D341Med (cell line): ENCODE measurements at places on chromosomes 4 and X.

GRCh38 chr4:154132406-154132805 is 343.5 kb upstream of the SFRP2 start:
- no peak for DNase-seq

DNA sequence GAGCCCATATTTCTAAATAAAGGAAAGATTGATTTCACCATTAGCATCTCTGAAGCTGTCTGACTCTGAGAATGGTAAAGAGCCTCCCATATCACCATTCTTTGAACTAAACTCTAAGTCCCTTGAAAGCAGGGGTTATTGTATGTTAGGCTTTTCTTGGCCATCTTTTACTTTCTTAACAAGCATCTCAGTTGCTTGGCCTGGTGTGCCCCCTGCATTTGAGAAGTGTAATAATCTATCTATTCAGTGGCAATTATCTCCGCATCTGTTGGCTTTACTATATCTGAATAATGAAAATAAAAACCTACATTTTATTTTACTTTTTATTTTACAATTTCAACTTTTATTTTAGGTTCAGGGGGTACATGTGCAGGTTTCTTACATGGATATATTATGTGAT is 128.3 kb upstream of the ARMCX2 start:
- DNase-seq = no peak

DNA sequence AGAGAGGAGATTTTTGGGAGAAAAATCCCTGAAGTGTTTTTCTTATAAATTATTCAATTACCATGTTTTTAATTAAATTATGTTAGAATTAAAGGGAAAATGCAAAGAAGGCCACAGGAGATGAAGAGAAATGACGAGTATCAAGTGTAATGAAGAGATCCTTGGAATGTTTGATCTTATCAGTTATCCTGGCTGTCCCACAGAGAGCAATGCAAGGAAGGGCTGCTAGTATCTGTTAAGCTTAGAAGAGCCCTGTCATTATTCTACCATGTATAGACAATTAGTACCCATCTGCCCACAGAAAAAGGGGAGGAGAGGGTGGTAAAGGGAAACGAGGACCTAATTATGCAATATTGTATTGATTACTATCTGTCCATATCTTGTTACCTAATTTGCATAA is 257.1 kb downstream of the BANK1 start:
- DNase-seq = no peak

DNA sequence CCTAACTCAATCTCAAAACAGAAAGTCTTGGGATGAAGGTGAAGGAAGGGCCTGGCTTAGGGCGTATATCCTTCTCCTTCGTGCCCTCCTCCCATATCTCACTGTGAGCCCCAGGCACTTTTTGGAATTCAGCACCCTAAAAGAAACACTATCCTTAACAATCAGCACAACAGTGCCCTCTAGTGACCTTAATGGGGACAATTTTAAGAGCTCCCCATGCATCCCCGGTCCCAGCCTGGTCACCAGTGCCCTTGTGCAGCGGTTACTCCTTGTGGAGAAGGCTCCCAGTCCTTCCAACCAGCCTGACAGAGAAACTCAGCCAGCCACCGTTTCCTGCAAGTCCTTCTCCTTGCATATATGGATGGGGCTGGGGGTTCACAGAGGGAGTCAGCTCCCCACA is 4.2 kb downstream of the PAK3 start:
- peak; percentile 57 for DNase-seq

- DNase-seq = no peak
Observed at GRCh38 chr4:162458051-162458450, 294.3 kb upstream of the FSTL5 start.

GRCh38 chr4:107468812-107469211 is 251.2 kb downstream of the PAPSS1 start:
- no peak for DNase-seq

DNA sequence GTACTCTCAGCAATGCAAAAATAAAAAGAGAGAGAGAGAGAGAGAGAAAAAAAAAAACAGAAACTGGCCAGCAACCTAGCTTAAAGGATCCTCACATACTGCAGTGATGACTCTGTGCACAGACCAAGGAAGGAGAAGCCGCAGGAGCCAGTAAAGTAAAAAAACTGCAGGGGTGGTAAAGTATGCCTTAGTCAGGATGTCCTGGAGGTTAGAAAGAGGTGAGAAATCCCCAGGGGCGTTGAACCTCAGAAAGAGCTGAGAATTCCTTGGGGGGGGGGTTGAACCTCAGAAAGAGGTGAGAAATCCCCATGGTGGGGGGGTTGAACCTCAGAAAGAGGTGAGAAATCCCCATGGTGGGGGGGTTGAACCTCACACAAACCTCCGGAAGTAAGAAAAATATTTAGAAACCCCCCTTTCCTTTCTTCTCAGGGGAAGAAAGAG is 48.0 kb downstream of the MAGEA9 start:
- DNase-seq = no peak

- DNase-seq = no peak
Observed at GRCh38 chrX:11349661-11350337, 56.6 kb downstream of the AMELX start.
